ENCODE measurements at places on chromosomes 2 and 18.

DNA sequence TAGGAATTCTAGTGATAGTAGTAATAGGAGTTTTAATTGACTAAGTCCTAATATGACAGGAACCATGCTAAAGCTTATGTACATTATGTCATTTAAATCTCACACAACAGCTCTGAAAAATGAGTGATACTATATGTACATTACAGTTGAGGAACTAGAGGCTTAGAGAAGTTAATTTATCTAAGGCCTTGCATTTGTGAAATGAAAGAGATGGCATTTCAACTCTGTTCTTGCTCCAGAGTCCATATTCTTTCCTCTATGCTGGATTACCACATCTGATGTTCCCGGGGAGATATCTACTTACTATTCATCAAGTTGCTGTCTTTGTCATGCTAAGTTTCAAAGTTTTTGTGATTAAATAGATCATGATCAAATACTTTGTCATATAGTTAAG, 5.7 kb downstream of the AGPS start:
- H3K27me3 ChIP-seq, result no peaks in the 10 kb centered on the region
- H3K27ac ChIP-seq, result no peak overlapping the region
- no peaks in the 10 kb centered on the region for H3K36me3 ChIP-seq

DNA sequence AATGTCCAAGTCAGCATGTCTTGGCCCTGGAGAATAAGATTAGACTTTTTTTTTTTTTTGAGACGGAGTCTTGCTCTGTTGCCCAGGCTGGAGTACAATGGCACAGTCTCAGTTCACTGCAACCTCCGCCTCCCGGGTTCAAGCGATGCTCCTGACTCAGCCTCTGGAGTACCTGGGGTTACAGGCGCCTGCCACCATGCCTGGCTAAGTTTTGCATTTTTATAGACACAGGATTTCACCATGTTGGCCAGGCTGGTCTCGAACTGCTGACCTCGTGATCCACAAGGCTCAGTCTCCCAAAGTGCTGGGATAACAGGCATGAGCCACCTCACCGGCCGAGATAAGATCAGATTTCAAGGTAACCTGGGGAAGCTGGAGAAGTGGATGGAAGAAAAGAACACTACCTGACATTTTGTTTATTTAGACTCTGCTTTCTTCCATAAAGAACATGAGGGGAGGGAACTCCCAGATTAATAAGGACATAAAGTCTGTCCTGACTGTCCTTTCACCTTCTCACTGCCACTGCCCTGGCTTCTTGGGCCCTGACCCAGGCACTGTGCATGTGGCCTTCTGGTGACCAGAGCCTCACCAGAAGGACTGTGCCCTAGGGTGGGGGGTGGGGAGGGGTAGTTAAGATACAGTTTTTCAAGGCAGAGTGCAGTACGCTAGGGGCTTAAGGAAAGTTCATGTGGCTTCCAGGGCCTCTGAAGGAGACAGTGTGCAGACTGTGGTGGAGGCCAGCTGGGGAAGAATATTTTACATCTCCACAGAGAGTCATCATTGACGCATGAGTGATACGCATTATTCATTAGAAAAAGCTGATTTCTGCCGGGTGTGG, 4.8 kb upstream of the IMPA2 start:
- DNase-seq, result no peak
- no peak overlapping the region for H3K27ac ChIP-seq
- no peaks in the 10 kb centered on the region for H3K4me1 ChIP-seq
- no peaks in the 10 kb centered on the region for H3K36me3 ChIP-seq

GRCh38 chr18:45139478-45139877, 458.8 kb downstream of the SETBP1 start:
- no peak overlapping the region for H3K27ac ChIP-seq
- H3K4me3 ChIP-seq, result no peak overlapping the region
- DNase-seq, result no peak
- H3K27me3 ChIP-seq, result no peaks in the 10 kb centered on the region
- H3K36me3 ChIP-seq, result no peaks in the 10 kb centered on the region

DNA sequence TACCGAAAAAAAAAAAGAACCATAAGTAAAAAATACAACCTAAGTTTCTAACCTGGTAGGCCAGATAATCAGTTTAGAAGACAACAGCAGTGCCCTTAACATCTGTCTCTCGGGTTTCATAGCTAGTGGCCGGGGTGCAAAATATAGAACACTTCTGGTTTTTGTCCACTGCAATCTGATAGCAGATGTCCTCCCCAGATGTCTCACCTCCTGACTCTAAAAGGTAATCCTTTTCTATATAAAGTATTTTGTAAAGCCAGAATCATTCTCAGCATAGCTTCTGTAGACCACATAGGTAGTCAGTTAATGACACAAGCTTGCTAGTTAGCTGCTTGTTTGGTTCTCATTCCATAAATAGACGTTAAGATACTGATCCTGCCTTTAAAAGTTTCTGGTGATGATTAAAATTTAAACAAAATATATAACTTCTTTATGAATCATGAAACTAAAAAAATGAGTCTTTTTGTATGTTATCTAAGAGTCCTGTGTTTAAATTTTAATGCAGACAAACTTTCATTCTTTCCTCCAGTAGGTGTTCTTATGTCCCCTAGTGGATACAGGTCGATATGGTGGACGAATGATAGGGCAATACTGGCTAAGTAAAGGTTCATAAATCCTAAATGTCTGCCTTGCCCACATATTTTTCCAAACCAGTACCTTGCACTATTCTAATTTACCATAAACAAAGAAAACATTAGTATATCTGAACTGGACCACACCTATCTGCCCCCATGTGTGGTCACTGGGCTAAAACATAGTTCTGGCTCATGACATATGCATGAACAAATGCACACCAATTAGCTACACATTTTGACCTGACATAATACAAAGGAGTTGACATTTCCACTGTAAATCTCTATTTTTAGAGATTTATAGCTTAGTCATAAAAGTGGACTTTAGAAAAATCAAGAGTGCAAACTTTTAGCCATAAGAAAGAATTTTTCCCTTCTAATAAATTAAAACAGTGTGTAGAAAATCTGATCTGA, 171.0 kb downstream of the SRBD1 start:
- H3K27me3 ChIP-seq, result no peaks in the 10 kb centered on the region
- no peak for DNase-seq
- H3K27ac ChIP-seq, result no peak overlapping the region
- no peaks in the 10 kb centered on the region for H3K4me1 ChIP-seq
- no peaks in the 10 kb centered on the region for H3K36me3 ChIP-seq

DNA sequence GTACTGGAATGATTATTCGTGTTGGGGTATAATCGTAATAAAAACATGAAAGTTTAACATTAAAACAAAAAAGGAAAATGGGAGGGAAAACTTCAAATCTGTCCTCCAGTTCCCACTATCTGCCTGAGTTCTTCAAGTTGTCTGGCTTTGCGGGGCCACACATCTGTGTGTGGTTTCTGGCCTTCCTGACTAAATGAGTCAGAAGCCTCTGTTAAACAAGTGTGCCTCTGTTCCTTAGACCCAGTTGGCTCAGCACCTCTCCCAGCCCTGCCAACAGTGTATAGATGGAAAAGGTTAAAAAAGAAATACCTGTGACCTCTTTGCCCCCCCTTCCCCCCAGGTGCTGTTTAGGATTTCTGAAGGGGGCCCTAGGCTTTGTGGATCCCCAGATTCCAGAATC, 30.2 kb downstream of the XDH start:
- no peaks in the 10 kb centered on the region for H3K4me1 ChIP-seq
- no peaks in the 10 kb centered on the region for H3K36me3 ChIP-seq

GRCh38 chr18:65259403-65259802, 491.4 kb upstream of the CDH7 start:
- DNase-seq, result no peak
- no peak overlapping the region for H3K27ac ChIP-seq
- H3K27me3 ChIP-seq, result no peaks in the 10 kb centered on the region
- no peak overlapping the region for H3K4me3 ChIP-seq
- no peaks in the 10 kb centered on the region for H3K4me1 ChIP-seq

DNA sequence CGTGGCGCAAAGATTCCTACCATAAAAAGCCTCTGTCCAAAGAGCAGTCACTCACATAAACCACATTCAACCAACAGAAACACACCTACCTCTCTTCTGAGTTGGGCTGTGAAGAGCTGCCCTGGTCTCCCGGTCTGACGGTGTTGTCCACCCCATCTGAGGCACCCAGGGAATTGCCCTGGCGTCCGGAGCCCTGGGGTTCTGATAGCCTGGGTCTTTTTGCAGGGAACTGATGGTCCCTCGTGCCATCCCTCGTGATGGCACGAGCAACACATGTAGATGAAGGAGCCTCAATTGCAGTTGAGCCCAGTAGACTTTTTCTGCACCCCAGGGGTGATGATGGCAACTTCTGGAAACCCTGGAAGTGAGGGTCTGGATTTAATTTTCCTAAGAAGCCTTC, 13.8 kb downstream of the HJURP start:
- H3K36me3 ChIP-seq, result peaks cover 96% of the 10 kb centered on the region
- no peak overlapping the region for H3K27ac ChIP-seq
- H3K27me3 ChIP-seq, result no peaks in the 10 kb centered on the region
- DNase-seq, result no peak
- H3K4me1 ChIP-seq, result no peaks in the 10 kb centered on the region
- H3K4me3 ChIP-seq, result no peak overlapping the region

- DNase-seq, result no peak
- H3K27ac ChIP-seq, result no peak overlapping the region
- no peaks in the 10 kb centered on the region for H3K36me3 ChIP-seq
- no peaks in the 10 kb centered on the region for H3K27me3 ChIP-seq
Observed at GRCh38 chr2:121748202-121748601, 7.2 kb upstream of the TSN start.

GRCh38 chr2:159089543-159089942, 121.1 kb downstream of the TANC1 start:
- H3K27ac ChIP-seq, result no peak overlapping the region
- no peaks in the 10 kb centered on the region for H3K4me1 ChIP-seq
- no peak overlapping the region for H3K4me3 ChIP-seq
- no peaks in the 10 kb centered on the region for H3K36me3 ChIP-seq

DNA sequence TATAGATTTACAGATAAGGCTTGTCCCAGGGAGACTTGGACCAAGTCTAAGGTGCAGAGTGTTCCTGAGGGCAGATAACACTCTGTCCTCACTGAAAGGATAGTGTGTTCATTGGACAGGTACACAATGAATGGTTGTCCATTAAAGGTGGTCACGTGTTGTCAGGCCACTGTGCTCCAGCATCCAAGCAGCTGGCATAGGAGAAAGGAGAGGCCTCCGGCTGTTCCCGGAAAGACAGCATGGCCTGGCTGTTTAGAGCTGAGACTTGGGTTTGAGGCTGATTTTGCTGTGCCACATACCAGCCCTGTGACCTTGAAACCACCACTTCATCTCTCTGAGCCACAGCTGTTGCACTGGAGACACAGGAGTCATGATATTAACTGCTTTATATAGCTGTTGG, 19.6 kb upstream of the SULT1C3 start:
- no peak overlapping the region for H3K4me3 ChIP-seq
- no peaks in the 10 kb centered on the region for H3K36me3 ChIP-seq
- H3K27ac ChIP-seq, result no peak overlapping the region
- no peaks in the 10 kb centered on the region for H3K4me1 ChIP-seq
- H3K27me3 ChIP-seq, result no peaks in the 10 kb centered on the region
- no peak for DNase-seq

DNA sequence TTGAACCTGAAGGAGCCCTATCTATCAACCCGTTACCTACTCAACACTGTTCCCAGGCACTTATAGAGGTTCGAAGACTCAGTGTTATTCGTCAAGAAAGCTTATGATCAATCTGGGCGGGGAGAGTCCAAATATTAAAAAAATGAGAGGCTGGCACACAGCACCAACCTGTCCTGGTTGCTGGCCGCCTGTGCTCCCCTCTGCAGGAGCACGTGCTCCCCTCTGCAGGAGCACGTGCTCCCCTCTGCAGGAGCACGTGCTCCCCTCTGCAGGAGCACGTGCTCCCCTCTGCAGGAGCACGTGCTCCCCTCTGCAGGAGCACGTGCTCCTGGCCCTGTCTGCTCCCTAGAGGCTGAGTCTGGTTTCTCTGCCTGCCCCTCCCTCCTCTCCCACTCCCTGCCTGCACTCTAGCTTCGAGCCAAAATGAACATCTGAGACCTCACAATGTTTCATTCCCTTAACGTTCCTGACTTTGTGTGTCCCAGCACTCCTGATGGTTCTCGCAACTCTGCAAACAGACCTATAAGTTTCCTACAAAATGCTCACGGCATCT, 614.0 kb upstream of the ID2 start:
- no peaks in the 10 kb centered on the region for H3K27me3 ChIP-seq
- H3K36me3 ChIP-seq, result no peaks in the 10 kb centered on the region
- no peak for DNase-seq
- no peak overlapping the region for H3K4me3 ChIP-seq

- no peak overlapping the region for H3K4me3 ChIP-seq
- DNase-seq, result no peak
- no peaks in the 10 kb centered on the region for H3K4me1 ChIP-seq
- no peak overlapping the region for H3K27ac ChIP-seq
- H3K36me3 ChIP-seq, result no peaks in the 10 kb centered on the region
- H3K27me3 ChIP-seq, result no peaks in the 10 kb centered on the region
Observed at GRCh38 chr2:225010804-225011203, 31.5 kb downstream of the DOCK10 start.

DNA sequence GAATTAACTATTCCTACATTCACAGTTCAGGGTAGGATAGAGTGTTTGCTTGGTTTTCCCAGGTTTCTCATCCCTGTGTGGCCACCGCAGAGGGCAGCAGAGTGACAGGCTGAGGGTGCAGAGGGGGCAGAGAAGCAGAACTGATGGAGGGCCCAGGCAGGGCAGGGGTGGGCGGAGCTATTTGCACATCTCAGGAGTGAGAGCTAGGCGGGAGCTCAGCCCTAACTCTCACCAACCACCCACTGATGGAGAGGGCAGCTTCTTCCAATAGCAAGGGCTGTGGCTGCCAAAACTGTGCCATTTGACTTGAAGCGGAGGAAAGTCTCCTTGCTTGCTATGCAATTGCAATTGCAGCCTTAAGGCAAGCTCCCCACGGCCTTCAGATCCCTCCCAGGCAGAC, 12.0 kb upstream of the DARS1 start:
- no peak overlapping the region for H3K27ac ChIP-seq
- no peak overlapping the region for H3K4me3 ChIP-seq
- no peaks in the 10 kb centered on the region for H3K4me1 ChIP-seq
- H3K27me3 ChIP-seq, result no peaks in the 10 kb centered on the region

GRCh38 chr2:119475225-119475856, 43.7 kb downstream of the TMEM37 start:
- no peak overlapping the region for H3K27ac ChIP-seq
- no peaks in the 10 kb centered on the region for H3K27me3 ChIP-seq
- DNase-seq, result peak; percentile 27
- H3K36me3 ChIP-seq, result no peaks in the 10 kb centered on the region
- peaks cover 11% of the 10 kb centered on the region for H3K4me1 ChIP-seq

DNA sequence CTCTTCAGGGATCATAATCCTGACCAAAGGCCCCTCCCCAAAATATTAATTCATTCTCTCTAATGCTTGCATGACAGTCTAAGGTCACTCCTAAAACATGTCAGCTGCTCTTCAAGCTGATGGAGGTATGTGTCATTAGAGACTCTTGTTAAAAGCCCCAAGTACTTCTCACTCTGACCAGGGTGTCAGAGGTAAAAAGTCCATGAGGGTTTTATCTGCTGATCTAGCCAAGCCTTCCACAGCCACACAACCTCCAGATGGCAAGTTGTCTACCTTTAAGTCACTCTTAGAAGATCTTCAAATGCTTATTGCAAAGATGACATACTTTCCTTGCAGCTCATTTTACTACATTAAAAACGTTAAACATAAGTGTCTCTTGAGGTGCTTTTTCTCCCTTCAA, 83.6 kb upstream of the ETAA1 start:
- no peaks in the 10 kb centered on the region for H3K27me3 ChIP-seq
- no peak overlapping the region for H3K27ac ChIP-seq
- DNase-seq, result no peak
- H3K4me1 ChIP-seq, result no peaks in the 10 kb centered on the region

- no peaks in the 10 kb centered on the region for H3K27me3 ChIP-seq
- no peak overlapping the region for H3K4me3 ChIP-seq
- H3K36me3 ChIP-seq, result no peaks in the 10 kb centered on the region
- no peak overlapping the region for H3K27ac ChIP-seq
Observed at GRCh38 chr2:238668426-238668825, 179.5 kb upstream of the TWIST2 start.
